ENCODE measurements at places on chromosomes 13 and 19.

GRCh38 chr13:53144826-53145225 lies 116.2 kb downstream of the OLFM4 start:
- no peak for DNase-seq

DNA sequence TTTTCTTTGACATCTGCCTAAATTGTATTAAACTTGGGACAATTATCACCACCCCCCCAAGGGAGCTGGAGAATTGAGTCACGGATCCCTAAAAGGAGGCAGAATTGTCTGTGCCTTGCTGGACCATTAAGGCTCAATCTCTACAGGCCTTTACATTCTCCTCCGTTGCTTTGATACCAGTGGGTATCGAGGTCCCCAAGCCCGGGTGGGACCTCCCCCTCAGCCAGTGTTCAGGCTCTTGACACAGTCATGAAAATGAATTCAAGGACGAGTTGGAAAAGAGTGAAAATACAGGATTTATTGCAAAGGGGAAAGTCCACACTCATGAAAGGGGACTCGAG lies 5.6 kb downstream of the PPP1R15A start:
- no peak for DNase-seq

GRCh38 chr13:20808874-20809273 lies 35.1 kb upstream of the EEF1AKMT1 start:
- no peak for DNase-seq

DNA sequence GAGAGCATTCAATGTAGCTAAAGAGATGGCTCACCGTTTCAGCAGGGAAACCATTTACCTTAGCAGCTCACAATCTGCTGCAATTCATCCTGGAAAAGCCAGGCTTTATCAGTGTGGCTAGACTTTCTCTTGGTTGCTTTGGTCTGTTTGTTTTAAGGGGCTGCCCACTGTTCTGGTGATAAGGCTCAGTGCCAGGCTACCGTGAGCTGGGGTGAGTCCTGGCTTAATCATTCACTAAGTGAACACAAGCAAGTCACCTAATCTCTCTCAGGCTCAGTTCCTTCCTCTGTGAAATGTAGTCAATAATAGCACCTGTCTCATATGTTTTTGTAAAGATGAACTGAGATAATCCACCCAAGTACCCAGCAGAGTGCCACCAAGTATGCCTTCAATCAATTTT lies 229.0 kb downstream of the TEX29 start:
- DNase-seq = no peak

DNA sequence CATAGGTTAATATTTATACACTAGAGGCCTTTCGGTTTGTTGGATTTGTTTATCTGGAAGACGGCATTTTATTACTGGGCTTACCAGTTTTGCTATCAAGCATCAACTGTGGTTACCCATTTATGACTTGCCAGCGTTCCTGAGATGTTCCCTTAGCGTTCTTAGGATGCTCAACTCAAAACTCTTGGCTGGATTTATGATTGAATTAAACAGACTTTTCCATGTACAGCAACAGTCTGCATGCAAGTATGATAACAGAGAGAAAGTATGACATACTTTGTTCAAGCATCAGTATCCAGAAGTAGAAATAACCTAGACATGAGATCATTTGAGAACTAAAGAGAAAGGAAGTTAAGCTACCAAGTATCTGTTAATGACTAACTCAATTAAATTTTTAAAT lies 29.9 kb upstream of the RNF113B start:
- no peak for DNase-seq

GRCh38 chr13:108496362-108497210 lies 132.8 kb upstream of the MYO16 start:
- peak; percentile 69 for DNase-seq

- DNase-seq = no peak
These were observed 1.2 kb downstream of the GPR12 start for GRCh38 chr13:26759249-26759906.

- DNase-seq = peak; percentile 40
These were observed 16.2 kb upstream of the PRODH2 start for GRCh38 chr19:35828692-35829301.

DNA sequence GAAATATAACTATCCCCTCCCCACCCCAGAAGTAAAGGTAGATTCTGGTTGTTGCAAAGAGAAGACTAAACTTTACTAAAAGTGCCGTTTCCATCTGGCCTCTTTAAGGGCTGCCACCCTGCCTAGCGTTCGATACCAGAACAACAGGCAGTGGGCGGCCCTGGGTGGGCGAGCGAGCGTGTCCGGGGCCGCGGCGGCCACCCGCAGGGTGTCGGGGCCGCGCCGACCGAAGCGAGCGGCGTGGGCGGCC lies 2.6 kb downstream of the FGF9 start:
- no peak for DNase-seq

- DNase-seq = no peak
These were observed 20.2 kb downstream of the AP1M1 start for GRCh38 chr19:16217716-16218451.

- peak; percentile 89 for DNase-seq
These were observed 2.2 kb upstream of the TSPAN16 start for GRCh38 chr19:11293433-11294389.

DNA sequence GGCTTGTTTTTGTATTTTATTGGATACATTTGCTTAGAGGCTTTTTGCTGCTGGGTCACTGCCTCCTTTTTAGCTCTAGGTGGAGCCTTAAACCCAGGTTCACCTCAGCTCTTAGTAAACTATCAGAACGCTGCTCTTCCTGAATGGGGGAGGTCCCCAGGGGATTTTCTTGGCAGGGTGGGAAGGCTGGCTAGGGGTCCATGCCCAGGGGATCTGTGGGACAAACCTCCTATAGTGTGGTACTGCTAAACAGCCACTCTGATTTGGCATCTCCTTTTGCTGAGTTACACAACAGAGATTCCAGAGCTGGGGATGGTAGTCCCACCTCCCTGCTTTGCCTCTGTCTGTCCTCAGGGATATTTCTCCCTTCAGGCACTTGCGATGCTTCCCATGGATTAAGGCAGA lies 204.9 kb downstream of the ZIC5 start:
- no peak for DNase-seq

DNA sequence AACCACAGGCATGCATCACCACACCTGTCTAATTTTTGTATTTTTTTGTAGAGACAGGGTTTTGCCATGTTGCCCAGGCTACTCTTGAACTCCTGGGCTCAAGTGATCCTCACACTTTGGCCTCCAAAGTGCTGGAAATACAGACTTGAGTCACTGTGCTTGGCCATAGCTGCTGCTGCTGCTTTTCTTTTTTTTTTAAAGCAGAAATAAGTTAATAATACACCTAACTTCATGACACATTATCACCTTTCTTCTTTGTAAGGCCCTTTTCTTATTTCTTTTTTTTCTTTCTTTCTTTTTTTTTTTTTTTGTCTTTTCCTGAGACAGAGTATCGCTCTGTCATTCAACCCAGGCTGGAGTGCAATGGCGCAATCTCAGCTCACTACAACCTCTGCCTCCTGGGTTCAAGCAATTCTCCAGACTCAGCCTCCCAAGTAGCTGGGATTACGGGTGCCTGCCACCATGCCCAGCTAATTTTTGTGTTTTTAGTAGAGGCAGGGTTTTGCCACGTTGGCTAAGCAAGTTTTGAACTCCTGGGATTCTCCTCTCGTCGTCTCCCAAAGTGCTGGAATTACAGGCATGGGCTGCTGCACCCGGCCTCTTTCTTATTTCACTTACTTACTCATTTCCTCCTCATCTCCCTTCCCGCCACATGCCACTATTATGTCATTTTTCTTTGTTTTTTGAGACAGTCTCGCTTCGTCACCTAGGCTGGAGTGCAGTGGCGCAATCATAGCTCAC lies 8.7 kb downstream of the SHKBP1 start:
- DNase-seq = no peak

GRCh38 chr13:27263438-27263837 lies 7.2 kb upstream of the RASL11A start:
- no peak for DNase-seq

DNA sequence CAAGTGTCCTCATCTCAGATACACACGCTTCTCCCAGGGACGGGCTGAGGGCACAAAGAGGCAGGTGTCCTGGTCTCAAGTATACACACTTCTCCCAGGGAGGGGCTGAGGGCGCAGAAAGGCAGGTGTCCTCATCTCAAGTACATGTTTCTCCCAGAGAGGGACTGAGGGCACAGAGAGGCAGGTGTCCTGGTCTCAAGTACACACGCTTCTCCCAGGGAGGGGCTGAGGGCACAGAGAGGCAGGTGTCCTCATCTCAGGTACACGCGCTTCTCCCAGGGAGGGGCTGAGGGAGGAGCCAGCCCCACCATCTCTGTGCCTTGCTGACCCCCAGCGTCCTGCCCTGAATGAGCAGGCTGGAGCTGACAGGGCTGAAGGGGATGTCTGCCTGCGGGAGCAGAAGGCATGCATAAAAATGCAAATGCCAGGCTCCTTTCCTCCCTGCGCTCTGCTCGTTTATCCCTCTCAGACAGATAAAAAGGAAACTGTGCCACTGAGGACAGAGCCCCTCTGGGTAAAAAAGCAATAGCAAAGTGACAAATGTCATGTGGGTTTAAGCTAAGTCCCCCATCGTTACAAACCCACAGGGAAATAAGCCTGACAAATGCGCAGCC lies 96.1 kb upstream of the UQCRFS1 start:
- no peak for DNase-seq

- no peak for DNase-seq
These were observed 75.3 kb upstream of the RXFP2 start for GRCh38 chr13:31663880-31664585.

GRCh38 chr19:19465436-19466070 lies 49.8 kb downstream of the TSSK6 start:
- no peak for DNase-seq

DNA sequence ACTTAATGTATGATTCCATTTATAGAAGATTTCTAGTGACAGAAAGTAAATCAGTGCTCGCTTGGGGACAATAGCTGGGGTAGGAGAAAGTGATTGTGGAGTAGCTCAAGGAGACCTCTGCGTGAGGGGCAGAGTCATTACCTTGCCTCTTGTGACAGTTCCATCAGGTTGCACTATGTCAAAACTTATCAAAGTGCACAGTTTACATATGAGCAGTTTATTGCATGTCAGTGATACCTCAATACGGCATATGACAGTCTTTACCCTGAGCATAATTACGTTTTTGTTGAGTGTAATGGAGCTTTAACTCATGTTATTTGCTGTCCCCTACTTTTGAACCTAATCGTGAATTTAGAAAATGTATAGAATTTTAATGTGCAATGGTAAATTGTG lies 15.0 kb downstream of the ARHGEF7 start:
- no peak for DNase-seq

DNA sequence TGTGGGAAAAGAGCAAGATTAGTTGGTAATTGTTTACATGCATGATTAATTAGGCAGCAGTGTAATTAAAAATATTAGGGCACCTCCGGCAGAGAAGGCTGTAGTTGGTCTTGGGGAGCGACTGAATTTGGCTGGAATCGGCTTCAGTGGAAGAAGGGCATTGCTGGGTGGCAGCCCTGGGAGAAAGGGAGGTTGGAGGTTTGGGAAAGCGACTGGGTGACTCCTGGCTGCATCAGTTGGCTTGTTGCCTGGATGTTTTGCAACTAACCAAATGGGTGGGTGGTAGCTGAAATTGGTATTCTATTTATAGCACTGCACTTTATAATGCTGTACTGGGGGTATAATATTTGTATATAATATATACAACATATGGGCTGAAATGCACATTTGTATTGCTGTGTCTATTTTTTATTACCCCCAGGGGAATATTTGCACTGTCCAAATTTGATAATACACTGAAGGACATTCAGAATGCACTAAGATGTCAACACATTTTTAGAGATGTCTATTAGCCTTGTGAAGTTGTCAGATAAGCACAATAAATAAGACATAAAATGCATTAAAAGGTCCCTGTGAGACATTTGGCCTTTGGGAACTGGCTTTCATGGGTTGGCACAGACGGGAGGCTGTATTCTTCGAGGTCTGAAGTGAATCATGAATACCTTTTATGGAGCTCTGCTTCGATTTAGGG lies 1.7 kb downstream of the B3GLCT start:
- DNase-seq = no peak

GRCh38 chr19:45059258-45059965 lies 16.9 kb downstream of the ZNF296 start:
- DNase-seq = peak; percentile 60

DNA sequence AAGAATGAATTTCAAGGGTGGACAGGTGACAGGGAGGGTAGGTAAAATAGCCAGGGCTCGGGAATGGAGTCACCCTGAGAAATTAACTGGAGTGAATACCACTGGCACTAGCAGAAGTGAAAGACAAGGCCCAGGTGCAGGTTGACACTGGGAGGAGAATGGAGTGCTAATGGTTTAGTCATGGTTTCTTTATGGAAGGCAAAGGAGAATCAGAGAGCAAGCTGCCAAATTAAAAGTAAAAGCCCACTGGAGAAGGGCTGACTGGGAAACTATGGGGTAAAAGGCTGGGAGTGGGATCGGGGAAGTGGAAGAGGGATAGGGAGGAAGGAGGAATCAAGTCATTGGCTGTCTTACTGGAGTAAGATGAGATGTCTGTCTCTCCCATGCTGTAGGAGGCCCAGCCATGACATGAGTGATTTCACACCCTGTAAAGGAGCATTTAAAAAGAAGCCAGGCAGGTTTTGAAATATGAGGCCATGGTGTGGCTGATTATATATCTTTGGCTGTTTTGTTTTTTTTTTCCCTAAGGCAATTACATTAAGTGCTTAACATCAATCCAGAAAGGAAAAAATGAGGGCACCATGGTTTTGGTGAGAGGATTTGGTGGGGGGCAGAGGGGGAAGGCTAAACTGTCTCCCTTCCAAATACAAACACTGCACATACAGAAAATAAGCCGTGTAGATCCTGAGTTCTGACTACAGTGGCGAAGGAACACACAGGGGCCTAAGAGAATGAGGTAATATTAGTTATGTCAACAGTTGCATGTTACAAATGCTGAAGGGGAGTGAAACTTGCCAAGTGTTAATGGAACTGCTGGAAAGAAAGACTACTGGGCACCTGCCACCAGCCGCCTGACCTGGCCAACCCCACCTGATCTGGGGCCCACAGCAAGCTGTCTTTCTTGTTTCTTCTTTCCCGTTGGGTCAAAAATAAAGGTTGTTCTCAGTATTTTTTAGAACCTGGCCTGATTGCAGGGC lies 183.5 kb upstream of the TSC22D1 start:
- no peak for DNase-seq

GRCh38 chr19:18861235-18861634 lies 29.5 kb downstream of the UPF1 start:
- DNase-seq = no peak

DNA sequence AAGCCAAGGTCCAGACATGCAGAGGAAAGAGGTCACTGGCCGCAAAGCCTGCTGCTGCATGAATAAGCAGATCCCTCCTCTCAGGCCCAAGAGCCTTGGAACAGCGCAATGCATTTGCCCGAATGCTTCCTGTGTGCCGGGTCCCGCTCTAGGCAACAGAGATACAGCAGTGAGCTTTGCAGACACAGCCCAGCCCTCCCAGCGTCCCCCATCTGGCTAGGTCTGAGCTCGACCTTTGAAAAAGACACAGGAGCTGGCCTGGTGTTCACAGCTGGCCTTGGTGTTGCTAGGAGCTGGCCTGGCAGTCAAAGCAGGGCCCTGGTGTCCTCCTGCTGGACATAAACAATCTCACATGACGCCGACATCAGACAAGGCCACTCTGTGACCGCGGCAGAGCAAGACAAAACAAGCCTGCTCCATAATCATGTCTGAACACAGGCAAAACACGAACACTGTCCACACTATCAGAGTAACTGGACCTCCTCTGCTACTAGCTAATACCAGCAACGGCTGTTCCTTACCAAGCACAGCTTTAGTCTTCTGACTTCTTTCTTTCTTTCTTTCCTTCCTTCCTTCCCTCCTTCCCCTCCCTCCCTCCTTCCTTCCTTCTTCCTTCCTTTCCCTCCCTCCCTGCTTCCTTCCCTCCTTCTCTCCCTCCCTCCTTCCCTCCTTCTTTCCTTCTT lies 5.7 kb upstream of the PEX11G start:
- DNase-seq = peak; percentile 46

Measured in foreskin melanocyte (primary cell).